Fibroblast of lung (primary cell): ENCODE measurements at places on chromosomes 1 and 21. TPM values are rescaled to one million over a fixed set of nuclear protein-coding genes. Genes with fewer than 3 reads are reported as not detected.

- no peaks in the 10 kb centered on the region for H3K27me3 ChIP-seq
- no peaks in the 10 kb centered on the region for H3K4me1 ChIP-seq
- DNase-seq = no peak
- no peak overlapping the region for H3K4me3 ChIP-seq
- no peaks in the 10 kb centered on the region for H3K36me3 ChIP-seq
These were observed 180.8 kb downstream of the LTN1 start for GRCh38 chr21:28811860-28812259.

DNA sequence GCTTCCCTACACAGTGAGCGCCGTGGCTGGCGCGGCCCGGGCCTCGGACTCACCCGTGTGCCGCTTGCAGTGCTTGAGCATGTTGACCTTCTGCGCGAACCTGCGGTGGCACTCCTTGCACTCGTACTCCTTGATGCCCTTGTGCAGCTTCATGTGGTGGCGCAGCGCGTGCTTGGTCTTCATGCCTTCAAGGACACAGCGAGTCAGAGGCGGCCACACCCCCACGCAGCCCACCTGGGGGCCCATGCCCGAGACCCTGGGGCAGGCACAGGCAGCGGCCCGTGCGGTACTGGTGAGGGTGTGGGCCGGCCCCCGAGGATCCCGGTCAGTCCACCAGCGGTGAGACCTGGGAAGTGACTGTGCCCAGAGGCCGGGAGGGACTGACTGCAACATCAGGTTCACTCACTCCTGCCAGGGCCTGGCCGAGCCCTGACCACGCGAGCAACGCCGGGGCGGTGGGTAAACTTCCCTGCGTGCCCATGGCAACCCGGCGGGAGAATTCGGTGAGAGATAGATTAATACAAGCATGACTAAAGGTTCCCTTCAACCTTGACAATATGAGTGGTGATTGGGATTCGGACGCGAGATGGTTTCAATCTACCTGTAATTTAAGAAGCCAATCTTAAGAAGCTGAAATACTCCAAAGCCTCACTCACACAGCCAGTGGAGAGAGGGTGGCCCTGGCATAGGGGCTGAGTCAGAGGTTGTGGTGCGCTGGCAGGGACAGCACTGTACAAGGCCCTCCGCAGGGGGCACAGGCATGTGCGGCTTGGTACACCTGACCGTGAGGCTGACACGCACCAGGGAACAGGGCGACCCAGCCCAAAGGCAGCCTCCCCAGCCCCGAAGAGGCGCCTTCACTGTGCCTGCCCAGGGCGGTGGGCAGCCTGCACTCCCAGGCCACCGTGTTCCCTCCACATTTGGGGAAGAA is 49.1 kb upstream of the RIPK4 start:
- H3K27ac ChIP-seq = no peak overlapping the region
- no peak for DNase-seq
- no peaks in the 10 kb centered on the region for H3K27me3 ChIP-seq

DNA sequence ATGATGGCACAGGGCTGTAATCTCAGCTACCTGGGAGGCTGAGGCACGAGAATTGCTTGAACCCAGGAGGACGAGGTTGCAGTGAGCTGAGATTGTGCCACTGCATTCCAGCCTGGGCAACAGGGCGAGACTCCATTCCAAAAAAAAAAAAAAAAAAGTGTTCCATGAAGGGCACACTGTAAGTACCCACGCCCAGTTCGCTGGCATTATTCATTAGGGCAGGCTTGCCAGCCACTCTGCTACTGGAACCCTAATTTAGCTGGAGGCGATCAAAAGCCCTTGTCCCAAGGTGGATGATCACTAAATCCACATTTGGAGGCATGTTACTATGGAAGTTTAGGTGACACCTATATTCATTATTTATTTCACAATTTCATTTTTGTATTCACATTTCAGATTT is 5.0 kb downstream of the IFNLR1 start:
- H3K27me3 ChIP-seq = peaks cover 18% of the 10 kb centered on the region
- H3K4me1 ChIP-seq = no peaks in the 10 kb centered on the region
- DNase-seq = no peak
- no peak overlapping the region for H3K27ac ChIP-seq
- no peaks in the 10 kb centered on the region for H3K36me3 ChIP-seq

GRCh38 chr1:209625791-209626285 is 26.4 kb downstream of the LAMB3 start:
- DNase-seq = no peak
- no peaks in the 10 kb centered on the region for H3K4me1 ChIP-seq
- no peak overlapping the region for H3K4me3 ChIP-seq
- no peak overlapping the region for H3K27ac ChIP-seq

DNA sequence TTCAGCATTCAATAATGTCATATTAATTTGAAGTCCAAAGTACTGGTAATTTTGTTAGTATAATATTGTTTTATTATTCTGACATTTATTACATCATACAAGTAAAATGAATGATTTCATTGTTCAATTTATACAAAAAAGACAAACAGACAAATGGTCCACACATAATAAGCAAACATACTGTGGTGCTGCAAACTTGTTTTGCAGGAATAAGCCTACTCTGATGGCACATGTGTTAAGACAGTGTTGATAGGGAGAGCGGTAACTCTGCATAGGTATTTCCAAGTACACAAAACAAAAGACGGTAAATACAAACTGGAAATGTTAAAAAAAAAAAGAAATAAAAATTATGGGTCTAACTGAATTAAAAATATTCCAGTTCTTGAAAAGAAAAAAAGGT is 59.7 kb upstream of the DPYD start:
- H3K36me3 ChIP-seq = no peaks in the 10 kb centered on the region
- no peak overlapping the region for H3K4me3 ChIP-seq
- DNase-seq = no peak
- no peaks in the 10 kb centered on the region for H3K4me1 ChIP-seq
- no peak overlapping the region for H3K27ac ChIP-seq
- no peaks in the 10 kb centered on the region for H3K27me3 ChIP-seq

DNA sequence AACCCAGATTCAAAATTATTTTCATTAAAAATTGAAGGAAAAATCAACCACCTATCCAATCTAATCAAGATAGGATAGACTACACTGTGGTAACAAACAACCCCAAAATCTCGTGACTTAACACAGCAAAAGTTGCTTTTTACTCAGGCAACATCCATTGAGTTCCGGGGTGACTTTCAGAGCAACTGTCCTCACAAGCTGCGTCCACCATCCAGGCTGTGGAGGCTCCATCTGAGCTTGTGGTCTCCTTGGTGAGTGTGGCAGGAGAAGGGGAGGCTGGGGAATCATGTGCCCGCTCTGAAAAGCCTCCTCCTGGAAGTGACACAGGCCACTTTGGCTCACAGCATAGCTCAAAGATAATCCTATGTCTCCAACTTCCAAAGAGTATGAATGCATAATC is 52.4 kb downstream of the CD2 start:
- no peak for DNase-seq
- H3K36me3 ChIP-seq = no peaks in the 10 kb centered on the region
- H3K4me1 ChIP-seq = no peaks in the 10 kb centered on the region
- no peak overlapping the region for H3K27ac ChIP-seq
- no peaks in the 10 kb centered on the region for H3K27me3 ChIP-seq
- no peak overlapping the region for H3K4me3 ChIP-seq

- no peak overlapping the region for H3K4me3 ChIP-seq
- no peak overlapping the region for H3K27ac ChIP-seq
These were observed 91.9 kb upstream of the SSX2IP start for GRCh38 chr1:84781946-84782771.

DNA sequence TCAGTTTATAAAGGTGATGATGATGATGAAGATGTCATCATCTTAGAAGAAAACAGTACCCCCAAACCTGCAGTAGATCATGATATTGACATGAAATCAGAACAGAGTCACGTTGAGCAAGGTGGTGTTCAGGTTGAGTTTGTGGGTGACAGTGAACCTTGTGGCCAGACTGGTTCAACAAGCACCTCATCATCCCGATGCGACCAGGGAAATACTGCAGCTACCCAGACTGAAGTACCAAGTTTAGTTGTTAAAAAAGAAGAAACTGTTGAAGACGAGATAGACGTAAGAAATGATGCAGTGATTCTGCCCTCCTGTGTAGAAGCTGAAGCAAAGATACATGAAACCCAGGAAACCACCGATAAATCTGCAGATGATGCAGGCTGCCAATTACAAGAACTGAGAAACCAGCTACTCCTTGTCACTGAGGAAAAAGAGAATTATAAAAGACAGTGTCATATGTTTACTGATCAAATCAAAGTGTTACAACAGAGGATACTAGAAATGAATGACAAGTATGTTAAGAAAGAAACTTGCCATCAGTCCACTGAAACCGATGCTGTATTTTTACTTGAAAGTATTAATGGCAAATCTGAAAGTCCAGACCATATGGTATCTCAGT is 16.0 kb upstream of the CHAF1B start:
- H3K4me3 ChIP-seq = no peak overlapping the region
- H3K27ac ChIP-seq = no peak overlapping the region
- peaks cover 16% of the 10 kb centered on the region for H3K36me3 ChIP-seq
- DNase-seq = no peak

DNA sequence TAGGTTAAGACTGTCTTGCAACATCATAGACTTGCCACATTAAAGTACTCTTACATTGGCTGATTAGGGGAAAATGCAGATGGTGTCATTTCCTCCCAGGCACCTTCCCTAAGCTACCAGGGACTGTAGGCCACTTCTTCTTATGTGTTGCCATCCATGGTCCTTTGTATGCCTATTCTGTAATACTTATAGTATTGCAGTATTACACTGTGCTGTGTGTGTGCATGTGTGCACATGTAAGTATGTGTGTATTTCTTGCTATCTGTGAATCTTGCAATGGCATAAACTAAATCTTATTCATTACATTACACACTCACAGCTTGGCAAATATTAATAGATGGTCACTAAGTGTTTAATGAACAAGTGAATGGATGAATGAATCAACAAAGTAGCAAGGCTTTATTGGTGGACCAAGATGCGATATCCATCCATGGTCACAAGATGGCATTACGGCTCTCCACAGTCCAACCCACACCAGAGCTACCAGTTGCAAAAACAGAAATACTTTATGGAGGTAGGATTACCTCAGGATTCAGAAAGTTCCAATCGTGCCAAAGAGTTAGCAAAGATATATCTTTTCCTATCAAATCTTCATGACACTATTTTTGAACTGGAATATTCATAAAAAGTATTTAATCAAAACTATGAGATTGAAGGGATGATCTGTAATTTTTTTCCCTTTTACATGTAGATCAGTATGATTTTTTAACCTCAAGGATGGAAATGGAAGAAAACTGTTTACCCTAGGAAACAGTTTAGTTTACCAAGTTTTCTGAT is 160.2 kb downstream of the DENND1B start:
- H3K27me3 ChIP-seq = no peaks in the 10 kb centered on the region
- DNase-seq = peak; percentile 53

- H3K36me3 ChIP-seq = no peaks in the 10 kb centered on the region
- H3K4me3 ChIP-seq = peak overlapping the region; percentile 13
- H3K27me3 ChIP-seq = no peaks in the 10 kb centered on the region
- H3K4me1 ChIP-seq = peaks cover 19% of the 10 kb centered on the region
These were observed 6.2 kb upstream of the ANKRD35 start for GRCh38 chr1:145891587-145892485.

DNA sequence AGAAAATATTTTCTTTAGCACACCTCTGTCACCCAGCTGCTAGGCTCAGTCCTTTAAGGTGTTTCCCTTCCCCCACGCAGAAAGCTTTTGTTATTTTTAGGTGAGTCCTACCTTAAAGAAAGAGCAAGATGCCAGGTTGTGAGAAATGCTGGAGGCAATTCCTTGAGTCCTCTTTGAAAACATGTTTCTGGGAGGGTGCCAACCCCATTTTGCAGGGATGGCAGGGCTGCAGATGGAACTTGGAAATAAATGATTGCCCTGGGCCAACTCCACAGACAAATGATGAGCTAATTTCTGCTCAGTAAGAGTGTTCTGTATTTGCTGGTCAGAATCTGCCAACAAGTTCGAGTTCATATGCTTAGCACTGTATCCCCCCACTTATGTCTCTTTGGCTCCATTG is 119.2 kb upstream of the RAB3GAP2 start:
- H3K36me3 ChIP-seq = no peaks in the 10 kb centered on the region
- H3K27me3 ChIP-seq = no peaks in the 10 kb centered on the region
- no peak overlapping the region for H3K4me3 ChIP-seq
- H3K27ac ChIP-seq = no peak overlapping the region
- no peaks in the 10 kb centered on the region for H3K4me1 ChIP-seq

- H3K27me3 ChIP-seq = no peaks in the 10 kb centered on the region
- no peak overlapping the region for H3K27ac ChIP-seq
- DNase-seq = peak; percentile 90
- no peaks in the 10 kb centered on the region for H3K4me1 ChIP-seq
These were observed 98.7 kb upstream of the RGS1 start for GRCh38 chr1:192476802-192477298.

- no peaks in the 10 kb centered on the region for H3K27me3 ChIP-seq
- H3K4me3 ChIP-seq = no peak overlapping the region
- H3K36me3 ChIP-seq = no peaks in the 10 kb centered on the region
These were observed 11.1 kb downstream of the KRTAP24-1 start for GRCh38 chr21:30271611-30272010.

- no peak overlapping the region for H3K4me3 ChIP-seq
- H3K27ac ChIP-seq = no peak overlapping the region
- H3K27me3 ChIP-seq = no peaks in the 10 kb centered on the region
- no peak for DNase-seq
- peaks cover 2% of the 10 kb centered on the region for H3K36me3 ChIP-seq
- H3K4me1 ChIP-seq = no peaks in the 10 kb centered on the region
These were observed 31.3 kb downstream of the MAN1C1 start for GRCh38 chr1:25647863-25648262.

DNA sequence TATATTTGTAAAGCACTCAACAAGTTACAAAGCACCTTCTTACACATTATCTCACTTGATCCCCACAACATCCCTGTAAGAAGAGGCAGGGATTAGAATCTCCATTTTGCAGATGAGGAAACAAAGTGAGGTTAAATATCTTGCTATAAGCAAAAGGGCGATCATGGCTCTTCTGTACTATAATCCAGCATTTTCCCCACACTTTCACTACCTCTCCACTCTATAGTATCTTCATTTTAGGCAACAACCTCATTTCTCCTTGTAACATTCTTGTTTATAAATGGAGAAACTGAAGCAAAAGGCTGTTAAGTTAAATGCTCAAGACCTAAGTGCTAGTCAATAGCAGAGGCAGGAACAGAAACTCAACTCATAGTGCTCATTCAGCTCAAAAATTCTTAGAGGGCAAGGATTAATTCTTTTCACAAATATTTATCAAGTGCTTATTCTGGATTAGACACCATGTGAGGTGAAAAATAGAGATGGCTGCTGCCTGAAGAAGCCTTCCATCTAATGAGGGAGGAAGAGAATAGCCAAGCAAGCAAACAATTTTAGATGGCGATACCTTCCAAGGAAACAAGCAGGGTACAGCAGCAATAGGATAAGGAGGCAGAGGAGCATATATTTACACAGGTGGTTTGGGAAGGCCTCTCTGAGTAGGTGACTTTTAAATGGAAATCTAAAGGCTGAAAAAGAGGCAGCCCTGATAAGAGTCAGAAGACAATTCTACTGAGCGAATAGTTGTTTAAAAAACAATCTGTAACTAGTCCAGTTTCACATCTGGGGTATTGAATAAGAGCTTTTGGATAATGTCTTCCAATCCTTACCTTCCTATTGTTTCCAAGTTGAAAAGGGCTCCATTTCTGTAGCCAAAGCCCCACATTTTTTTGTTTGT is 3.5 kb downstream of the ERRFI1 start:
- no peaks in the 10 kb centered on the region for H3K36me3 ChIP-seq
- no peak overlapping the region for H3K27ac ChIP-seq

Gene CD1B
- polyA plus RNA-seq = not detected in 2 replicates

Gene LCE1C
- not detected in 2 replicates for polyA plus RNA-seq

Gene TRIM46
- 1.9 and 2.2 TPM in 2 replicates for polyA plus RNA-seq

Gene UQCRHL
- 1.3 and 2.7 TPM in 2 replicates for polyA plus RNA-seq

Gene TEDDM1
- polyA plus RNA-seq = not detected in 2 replicates
